Activated naive CD8-positive, alpha-beta T cell treated with anti-CD3 and anti-CD28 coated beads, Interleukin-2, amount 50 U/mL, for 16 hours (primary cell): ENCODE measurements at places on chromosomes 1 and 21.

GRCh38 chr1:165828103-165828668, 772 bp downstream of the UCK2 start:
- DNase-seq = peak; percentile 11

DNA sequence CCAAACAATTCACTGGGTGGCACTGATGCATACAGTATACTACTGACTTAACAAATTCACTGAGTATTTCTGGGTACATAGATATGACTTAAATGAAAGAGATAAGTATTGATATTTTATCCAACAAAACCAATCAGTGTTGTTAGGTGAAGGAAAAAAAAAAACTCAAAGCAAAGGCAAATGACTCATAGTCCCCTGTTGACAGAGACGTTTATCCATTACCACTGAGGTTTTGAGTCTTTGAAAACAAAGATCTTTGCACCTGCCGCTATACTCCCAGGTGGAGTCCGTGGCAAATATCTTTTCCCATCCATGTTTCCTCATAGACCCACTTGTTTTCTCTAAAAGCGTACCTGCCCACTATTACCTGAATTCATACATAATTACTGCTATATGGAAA, 18.4 kb downstream of the DYNLT5 start:
- no peak for DNase-seq

DNA sequence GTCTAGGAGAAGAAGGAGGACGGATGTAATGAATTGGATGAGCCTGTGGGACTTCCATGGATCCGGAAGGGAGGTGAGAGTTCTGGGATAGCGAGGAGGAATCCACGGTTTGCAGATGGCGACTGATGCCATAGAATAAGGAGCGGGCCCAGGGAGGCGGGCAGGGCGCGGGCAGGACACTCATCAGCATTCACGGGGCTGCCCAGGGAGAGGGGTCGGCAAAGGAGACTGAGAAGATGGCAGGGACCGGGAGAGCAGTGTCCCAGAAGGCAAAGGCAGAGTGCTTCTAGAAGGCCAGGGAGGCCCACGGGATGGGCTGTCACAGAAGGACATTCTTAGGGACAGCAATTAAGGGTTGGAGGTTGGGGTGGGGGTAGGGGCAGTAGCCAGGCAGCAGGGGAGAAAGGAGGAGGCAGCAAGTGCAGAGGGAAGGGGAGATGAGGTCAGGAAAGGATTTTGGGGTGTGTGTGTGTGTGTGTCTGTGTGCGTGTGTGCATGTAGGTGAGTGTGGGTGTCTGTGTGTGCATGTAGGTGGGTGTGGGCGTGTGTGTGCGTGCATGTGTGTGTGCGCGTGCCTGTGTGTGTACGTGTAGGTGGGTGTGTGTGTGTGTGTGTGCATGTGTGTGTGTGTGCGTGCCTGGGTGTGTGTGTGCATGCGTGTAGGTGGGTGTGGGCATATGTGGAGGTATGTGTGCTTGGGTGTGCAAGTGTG, 1.1 kb upstream of the COL8A2 start:
- DNase-seq = no peak

- DNase-seq = no peak
Measured at GRCh38 chr1:47783638-47784496, 213.3 kb downstream of the TRABD2B start.

DNA sequence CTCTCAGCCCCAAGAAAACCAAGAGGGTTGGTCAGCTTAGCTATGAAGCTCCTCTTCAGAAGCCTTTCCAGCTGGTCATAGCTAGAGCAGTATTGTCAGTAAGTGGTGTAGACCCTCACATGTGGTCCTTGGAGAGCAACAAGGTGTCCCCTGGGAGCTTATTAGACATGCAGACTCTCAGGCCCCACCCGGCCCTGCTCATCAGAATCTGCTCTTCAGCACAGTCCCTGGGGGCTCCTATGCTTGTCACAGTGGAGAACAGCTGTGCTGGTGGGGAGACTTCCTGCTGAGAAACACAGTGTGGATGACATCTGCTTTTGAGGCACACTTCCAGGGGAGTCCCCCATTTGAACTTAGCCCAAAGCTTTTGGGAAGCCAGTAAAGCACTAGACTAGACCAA, 21.9 kb upstream of the NEK2 start:
- DNase-seq = no peak
